ENCODE measurements at places on chromosomes 1 and 21.

- H3K36me3 ChIP-seq: peaks cover 4% of the 10 kb centered on the region
- H3K27ac ChIP-seq: no peak overlapping the region
- peaks cover 4% of the 10 kb centered on the region for H3K4me1 ChIP-seq
- peak overlapping the region; percentile 67 for H3K4me3 ChIP-seq
- peak; percentile 7 for DNase-seq
These were observed 101.1 kb upstream of the SOD1 start for GRCh38 chr21:31558189-31558961.

DNA sequence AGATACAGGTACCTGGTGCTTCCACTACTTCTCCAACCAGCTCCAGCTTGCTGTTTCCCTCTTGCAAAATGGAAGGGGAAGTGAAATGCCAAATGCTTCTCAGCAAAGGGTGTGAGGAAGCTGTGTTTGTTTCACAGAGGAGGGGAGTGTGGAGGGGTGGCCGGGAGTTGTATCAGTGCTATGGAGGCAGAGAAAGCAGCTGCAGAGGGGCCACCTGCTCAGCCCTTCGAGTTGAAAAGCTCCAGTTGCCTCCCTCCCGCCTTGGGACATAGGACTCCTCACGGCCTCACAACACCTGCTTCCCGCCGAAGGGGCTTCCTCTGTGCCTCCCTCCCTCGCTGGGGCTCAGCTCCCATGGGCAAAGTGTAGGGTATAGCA lies 12.1 kb upstream of the LINGO4 start:
- H3K27me3 ChIP-seq: no peaks in the 10 kb centered on the region
- H3K4me1 ChIP-seq: peaks cover 51% of the 10 kb centered on the region
- peak overlapping the region; percentile 89 for H3K4me3 ChIP-seq
- H3K27ac ChIP-seq: peak overlapping the region; percentile 41

DNA sequence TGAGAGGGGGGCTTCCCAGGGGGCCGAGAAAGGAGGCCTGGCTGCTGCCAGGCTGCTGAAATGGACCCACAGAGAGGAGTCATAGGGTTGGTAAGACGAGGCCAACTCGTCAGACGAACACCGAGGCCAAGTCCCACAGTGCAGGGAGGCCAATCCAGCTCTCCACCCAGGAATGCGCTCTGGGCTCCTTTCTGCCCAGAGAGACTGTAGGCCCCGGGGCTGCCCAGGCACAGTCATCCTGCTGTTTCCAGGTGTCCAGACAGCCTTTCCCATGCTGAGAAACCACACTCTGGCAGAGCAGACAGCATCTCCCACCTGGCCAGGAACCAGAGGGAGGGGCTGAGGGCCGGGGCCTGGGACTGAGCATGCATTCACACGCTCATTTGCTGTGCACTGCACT lies 26.7 kb upstream of the RSPO1 start:
- no peak for DNase-seq
- H3K27ac ChIP-seq: no peak overlapping the region
- H3K4me1 ChIP-seq: no peaks in the 10 kb centered on the region
- no peak overlapping the region for H3K4me3 ChIP-seq
- no peaks in the 10 kb centered on the region for H3K36me3 ChIP-seq

DNA sequence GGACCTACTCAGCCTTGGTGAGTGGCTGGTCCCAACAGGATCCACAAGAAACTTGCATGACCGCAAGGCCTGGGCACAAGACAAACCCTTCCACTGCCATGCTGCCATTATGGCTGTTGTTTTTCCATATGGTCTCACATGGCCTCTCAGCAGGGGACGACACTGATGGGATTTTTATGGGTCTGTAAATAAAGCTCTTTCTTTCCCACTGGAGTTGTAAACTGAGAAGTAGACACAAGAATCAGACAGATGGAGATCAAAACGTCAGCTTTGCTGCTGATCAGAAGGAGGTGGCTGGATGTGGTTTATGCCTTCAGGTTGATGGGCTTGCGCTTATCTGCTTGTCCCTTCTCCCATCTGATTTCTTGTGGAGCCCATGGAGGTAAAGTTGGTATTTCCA lies 138.1 kb upstream of the KCNJ6 start:
- H3K27ac ChIP-seq: no peak overlapping the region
- no peaks in the 10 kb centered on the region for H3K27me3 ChIP-seq
- no peak for DNase-seq
- H3K36me3 ChIP-seq: peaks cover 2% of the 10 kb centered on the region
- no peak overlapping the region for H3K4me3 ChIP-seq

GRCh38 chr1:4121293-4121684 lies 221.2 kb upstream of the C1orf174 start:
- no peak overlapping the region for H3K4me3 ChIP-seq

- H3K4me3 ChIP-seq: no peak overlapping the region
- no peaks in the 10 kb centered on the region for H3K4me1 ChIP-seq
- H3K27ac ChIP-seq: no peak overlapping the region
- H3K27me3 ChIP-seq: peaks cover 26% of the 10 kb centered on the region
- DNase-seq: no peak
These were observed 68.3 kb downstream of the NENF start for GRCh38 chr1:212500983-212501382.
